ENCODE measurements at places on chromosomes 5 and 9.

GRCh38 chr9:86944796-86945727, 2.2 kb downstream of the GAS1 start:
- no peak for DNase-seq

- DNase-seq, result no peak
Observed at GRCh38 chr5:159880676-159881075, 35.6 kb upstream of the ADRA1B start.

DNA sequence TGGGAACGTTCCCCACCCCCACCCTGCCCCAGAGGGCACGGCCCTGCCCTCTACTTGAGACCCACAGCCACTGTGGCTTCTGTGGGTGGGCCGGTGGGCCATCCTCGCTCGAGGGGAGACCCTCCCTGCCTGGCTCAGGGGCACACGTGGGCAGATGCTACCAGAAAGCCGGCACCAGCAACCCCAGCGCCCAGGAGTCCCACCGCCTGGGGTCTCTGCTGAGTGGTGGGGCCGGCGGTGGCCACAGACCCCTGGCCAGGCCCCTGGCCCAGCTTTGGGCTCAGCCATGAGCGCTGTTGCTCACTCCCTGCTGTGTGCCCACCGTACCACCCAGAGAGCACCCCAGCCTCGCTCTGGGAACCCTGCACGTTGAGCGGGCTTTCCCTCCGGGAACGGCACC, 16.5 kb upstream of the NRARP start:
- no peak for DNase-seq

DNA sequence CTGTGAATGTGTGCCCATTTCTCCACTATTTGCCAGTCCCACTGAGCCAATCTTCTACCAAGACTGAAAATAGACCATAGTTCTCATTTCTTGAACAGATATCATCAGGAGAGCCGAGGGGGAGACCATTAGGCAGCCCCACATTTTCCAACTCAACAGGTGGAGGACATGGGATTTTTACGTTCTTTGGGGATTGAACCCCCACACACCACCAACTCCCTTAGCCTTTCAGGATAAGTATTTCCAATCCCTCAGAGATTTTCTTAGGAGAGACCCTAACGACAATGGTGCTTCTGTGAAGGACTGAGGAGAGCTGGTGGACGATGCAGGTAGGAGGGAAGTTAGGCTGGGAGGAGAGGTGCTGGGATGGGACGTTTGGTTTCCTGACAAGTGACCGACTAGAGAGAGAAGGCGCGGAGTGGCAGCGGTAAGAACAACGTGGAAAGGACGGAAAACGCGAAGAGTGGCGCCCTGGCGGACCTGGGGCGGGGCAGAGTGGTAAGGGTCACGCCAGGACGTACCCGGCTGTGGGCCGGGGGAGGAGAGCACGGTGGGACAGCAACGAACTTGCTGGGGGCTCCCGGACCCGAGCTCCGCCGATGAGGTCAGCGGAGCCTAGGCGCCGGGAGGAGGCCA, 681 bp upstream of the CHSY3 start:
- DNase-seq, result no peak

DNA sequence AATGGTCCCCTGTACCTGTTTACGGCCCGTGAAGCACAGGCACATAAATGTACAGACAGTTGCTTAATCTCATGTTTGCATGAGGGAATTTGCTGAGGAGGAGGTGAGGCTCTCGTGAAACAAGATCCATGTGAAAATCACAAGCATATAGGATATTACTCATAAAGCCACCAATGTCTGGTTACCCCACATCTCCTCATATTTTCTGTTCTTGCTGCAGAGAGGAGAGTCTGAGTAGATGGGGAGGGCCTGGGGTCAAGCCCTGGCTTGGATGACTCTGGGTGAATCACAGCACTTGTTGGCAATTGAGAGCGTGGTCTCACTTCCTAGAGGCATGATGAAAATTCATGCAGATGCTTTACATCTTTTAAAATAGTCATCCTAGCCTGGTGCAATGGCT, 975 bp downstream of the AGXT2 start:
- no peak for DNase-seq
